ENCODE measurements at places on chromosomes 4 and X.

GRCh38 chrX:11406109-11406765, 113.0 kb downstream of the AMELX start:
- DNase-seq: no peak

GRCh38 chr4:84697615-84698201, 114.8 kb downstream of the CDS1 start:
- no peak for DNase-seq

DNA sequence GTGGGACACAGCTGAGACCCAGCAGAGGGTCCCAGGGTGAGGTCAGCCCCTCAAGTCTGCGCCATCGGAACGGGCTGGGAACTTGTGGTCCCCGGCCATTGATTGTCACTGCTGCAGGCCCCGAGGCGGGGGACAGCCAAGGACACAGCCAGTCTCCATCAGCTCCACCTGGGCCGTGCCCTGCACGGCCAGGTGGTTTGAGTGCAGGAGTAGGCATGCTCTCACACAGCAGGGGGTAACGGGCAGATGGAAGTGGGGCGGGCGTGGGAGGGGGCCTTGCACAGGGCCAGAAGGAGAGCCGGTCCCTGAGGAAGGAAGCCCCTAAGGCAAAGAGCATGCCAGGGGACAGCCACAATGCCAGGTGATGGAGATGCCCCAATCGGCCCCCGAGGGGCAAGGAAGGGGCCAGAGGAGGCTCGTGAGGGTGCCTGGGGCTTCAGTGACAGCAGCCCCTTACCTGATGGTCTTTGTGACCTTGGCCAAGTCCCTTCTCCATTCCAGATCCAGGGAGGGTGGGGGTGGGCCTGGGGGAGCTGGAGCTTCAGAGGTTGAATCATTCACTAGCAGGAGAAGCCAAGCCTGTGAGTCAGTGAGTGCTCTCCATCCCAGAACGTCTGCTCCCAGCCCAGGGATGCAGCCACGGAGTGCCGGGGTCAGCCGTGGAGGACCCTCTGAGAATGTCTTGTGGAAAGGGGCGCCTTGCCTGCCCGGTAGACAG, 2.3 kb downstream of the ATP2B3 start:
- no peak for DNase-seq

DNA sequence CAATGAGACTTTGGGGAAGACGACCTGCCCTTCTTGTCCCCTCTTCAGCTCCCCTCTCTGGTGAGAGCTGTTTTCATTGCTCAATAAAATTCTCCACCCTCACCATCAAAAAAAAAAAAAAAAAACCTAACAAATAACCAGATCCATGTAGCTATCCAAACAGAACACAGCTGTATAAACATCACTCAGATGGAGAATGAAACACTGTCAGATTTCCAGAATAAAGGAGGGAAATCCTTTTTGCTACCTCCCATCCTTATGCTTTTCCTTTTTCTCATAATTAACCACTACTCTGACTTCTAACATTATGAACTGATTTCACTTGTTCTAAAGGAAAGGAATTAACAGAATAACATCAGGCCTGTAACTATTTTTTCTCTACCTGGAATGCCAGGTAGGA, 155.6 kb downstream of the PPP4R3C start:
- DNase-seq: no peak

DNA sequence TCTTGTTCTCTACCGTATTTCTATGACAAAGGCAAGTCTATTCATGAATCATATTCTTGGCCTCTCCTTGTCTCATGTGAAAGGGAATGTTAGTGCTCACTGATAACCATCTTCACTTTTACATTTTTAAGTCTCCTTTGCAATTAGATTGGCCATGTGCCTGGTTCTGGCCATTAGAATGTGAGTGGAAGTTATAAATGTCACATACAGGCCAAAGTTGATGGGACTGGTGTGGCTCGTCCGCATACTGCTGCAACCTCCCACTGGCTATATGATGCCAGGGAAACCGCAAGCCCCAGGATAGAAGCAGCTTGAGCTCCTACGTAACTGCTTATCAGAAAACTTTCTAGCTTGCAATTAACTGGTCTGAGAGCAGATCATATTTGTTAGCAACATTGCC, 86.1 kb downstream of the MAGEC1 start:
- DNase-seq: no peak

DNA sequence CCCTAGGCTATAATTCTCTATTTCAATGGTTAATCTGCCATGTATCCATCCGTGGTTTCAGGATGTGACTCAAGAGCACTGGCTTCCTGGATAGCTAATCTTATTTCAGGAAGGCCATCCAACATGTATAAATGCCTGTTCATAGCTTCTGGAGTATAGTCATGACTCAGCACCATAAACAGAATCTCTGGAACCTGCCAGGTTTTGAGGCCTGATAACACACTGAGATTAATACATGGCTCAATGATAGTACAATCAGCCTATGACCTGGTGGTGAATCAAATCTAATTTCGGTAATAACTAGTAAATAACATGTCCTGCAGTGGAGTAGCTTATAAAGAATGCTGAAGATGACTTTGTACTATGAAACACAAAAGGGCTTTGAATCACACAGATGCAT, 5.7 kb upstream of the IL13RA2 start:
- no peak for DNase-seq

DNA sequence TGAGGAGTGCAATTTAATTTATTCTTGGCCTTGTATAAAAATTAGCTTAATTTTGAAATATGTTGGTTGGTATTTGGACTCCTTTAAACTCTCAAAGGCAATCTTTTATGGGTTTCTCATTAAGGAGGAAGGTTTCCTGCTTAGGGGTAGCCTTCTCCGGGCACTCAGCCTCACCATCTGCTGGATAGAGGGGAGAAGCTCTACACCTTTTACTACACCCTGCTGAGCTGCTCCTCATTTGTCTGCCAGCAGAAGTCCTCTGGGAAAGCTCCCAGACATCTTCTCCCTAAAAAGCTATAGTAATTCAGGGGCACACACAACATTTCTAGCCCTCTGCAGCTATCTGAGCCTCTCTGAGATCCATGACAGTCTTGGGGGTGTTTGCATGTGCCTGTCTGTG, 179.1 kb downstream of the SOWAHB start:
- DNase-seq: no peak

DNA sequence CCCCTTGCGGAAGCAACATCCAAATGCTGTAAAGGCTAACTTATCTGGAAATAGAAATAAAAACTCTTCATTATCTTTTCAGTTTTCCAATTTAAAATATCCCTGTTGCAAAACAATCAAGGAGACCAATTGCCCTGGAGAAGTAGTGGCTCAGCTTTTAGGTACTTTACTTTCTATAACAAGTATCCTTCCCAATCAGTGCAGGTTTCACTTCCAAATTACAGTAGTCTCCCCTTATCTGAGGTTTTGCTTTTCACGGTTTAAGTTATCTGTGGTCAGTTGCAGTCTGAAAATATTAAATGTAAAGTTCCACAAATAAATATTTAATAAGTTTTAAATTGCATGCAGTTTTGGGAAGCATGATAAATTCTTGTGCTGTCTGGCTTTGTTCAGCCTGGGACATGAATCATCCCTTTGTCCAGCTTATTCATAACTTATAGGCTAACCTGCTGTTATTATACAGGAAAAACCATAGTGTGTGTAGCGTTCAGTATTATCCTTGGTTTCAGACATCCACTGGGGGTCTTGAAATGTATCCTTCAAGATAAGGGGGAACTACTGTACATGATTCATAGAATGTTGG, 973.1 kb upstream of the GRID2 start:
- DNase-seq: no peak

DNA sequence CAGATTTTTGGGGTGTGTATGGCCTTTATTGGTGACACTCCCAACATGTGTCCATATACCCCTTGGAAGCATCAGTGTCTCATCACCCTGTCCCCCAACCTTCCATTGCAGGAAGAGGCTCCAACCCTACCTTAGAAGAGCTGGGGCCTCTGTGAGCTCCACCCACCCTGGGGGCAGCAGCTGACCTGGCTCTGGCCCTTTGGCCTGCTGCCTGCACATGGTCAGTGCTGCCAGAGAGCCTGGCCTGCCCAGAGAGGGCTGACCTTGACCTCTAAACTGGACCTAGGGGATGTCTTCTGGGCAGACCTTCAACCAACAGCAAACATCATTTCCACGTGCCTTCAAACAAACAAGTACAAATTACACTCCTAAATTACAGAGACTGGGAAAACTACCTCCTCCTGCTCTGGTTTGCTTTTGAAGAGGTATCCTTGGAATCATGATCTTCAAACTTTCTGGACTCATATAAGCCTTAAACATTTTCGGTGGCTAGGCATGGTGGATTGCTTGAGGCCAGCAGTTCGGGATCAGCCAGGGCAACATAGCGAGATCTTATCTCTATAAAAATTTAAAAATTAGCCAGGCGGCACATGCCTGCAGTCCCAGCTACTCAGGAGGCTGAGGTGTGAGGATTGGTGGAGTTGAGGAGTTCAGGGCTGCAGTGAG, 27.3 kb upstream of the KIAA0232 start:
- no peak for DNase-seq

GRCh38 chr4:148946271-148946670, 504.1 kb upstream of the NR3C2 start:
- DNase-seq: no peak

- DNase-seq: no peak
Observed at GRCh38 chr4:66569228-66569627, 898.9 kb upstream of the EPHA5 start.

GRCh38 chr4:148059617-148060180, 327.8 kb downstream of the ARHGAP10 start:
- DNase-seq: no peak

DNA sequence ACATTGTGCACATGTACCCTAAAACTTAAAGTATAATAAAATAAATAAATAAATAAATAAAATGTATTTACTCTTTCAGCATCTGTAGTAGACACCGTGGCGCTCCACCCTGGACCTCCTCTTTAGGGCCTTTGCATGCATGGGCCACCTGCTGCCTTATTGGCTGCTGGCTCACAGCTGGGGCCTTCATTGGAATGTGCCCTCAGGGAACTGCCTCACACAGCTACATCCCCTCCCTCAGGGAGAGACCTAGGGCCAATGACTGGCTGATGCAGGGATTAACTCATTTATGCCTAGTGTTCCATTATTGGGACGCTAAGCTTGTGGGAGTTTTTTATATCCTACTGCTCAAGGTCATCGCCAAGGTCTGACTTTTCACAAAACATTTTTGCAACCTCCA, 302.9 kb upstream of the FTHL17 start:
- DNase-seq: no peak

GRCh38 chr4:82644734-82645126, 82.9 kb upstream of the TMEM150C start:
- no peak for DNase-seq

GRCh38 chrX:37921758-37922157, 74.4 kb upstream of the DYNLT3 start:
- no peak for DNase-seq

GRCh38 chr4:242121-242848, 63.0 kb downstream of the ZNF732 start:
- peak; percentile 47 for DNase-seq

DNA sequence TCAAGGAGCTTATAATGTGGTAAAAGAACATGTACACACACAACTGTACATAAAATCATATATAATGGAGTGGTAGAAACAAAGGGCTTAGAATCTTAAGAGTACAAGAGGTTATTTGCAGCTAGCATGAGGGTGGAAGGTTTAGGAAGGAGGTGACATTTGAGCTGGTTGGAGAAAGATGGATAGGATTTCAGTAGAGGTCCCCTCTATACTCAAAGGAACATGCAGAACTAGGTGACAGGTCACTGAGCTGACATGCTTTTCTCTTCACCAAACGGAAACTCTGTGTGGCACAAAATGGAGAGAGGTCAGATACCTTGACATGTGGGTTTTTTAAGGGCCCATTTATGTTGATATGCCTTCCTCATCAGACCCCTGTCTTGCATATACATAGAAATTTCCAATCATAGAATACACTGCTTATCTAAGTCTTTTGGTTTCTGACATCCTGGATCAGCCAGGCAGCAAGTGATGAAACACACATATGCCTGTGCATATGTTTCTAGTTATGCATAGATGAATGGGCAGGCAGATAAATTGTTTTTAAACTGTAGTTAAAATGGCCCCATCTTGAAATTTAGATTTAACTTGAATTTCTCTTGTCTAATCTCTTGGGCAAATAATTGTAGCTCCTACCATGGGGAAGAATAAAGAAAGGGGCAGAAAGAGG, 29.3 kb downstream of the CLCN5 start:
- no peak for DNase-seq

DNA sequence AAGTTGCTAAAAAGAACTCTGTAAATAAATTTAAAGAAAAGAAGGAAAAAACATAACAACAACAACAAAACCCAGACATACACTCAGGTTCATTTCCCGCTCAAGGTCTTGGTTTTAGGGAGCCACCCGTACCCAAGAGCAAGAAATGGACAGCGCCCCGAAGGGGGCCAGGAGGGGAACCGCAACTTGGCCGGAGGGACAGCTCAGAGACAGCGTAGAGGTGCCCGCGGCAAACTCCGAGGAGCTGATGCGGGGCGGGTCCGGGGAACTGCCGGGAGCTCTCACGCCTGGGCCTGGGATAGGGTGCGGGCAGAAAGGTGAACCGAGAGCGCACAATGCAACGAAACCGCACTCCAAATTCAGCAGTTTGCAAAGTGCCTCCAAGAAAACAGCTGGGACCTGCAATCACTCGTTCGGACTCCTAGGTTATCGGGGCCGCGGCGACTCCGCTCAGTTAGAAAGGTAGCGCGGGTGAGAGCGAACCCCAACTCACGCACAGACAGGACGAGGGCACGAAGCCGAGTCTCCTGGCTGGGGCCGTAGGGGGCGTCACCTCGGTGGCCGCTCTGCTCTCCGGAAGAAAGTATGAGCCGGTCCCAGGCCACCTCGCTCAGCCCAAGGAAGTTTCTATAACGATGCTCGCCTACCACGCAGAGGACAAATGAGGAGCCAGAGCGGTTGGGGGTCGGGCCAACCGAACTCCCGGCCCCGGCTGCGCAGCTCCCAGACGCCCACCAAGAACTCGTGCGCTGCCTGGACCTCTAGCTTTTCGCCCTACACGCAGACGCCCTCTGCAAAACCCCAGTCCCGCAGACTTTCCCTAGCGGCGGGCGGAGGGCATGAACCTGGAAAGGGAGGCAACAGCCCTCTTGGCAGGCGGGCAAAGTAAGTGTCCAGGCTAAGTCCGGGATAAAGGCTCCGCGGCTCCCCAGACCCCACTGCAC, 1.4 kb downstream of the NDNF start:
- DNase-seq: no peak

DNA sequence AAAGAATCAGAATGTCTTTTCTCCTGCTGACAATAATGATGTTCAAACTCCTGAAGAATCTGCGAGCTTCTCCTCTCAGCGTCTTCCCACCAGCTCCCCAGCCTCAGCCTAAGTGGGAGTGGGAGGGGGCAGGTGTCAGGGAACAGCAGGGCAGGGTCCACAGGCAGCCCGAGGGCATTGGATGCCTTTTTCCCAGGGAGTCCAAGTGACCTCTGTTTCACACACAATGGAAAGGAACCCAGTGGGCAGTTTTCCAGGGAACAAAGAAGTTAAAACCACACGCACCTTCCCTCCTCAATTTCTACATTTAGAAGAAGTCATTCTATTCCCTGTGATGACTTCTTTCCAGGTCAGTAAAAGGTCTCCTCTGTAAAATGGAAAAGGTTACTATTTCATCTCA, 278.5 kb downstream of the PARM1 start:
- DNase-seq: no peak

GRCh38 chr4:118734491-118735205, 49.5 kb downstream of the METTL14 start:
- DNase-seq: no peak
